Activated CD8-positive, alpha-beta memory T cell treated with anti-CD3 and anti-CD28 coated beads for 24 hours (primary cell): ENCODE measurements at places on chromosomes 2 and 18.
A peak's percentile ranks its signal among the peaks of the same experiment; 100 is the strongest.

DNA sequence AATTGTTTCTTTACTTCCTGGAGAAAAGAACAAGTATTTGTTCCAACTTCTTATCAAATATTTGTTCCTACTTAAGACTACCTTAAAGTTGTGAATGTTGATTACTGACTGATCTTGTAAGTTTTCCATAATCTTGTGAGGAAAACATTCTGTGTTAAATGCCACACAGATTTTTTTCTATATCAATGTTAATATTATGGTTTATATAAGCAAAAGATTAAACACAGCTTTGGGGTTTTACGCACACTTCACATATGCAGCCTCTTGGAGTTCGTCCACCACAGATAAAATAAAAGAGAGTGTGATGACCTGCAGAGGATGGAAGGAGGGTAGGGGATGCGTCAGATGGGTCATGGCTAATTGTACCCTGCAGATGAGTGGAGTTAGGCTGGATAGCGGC, 780.0 kb upstream of the SALL3 start:
- DNase-seq, result no peak

DNA sequence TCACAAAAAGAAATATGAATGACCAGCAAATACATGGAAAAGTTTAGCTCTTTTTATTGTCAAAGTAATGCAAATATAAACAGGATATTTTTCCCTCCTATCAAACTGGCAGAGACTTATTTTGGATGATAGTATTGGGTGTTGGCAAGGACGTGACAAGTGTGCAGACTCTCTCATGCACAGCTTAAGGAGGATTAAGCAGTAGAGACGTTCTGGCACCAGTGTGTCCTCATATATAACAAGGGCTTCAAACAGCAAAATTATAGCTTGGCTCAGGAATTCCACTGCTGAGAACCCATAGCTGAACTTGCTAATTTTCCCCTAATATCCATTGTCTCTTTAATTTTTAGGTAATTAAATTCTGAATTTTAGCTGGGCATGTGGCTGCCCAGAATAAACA, 114.4 kb downstream of the FAM124B start:
- DNase-seq, result no peak

DNA sequence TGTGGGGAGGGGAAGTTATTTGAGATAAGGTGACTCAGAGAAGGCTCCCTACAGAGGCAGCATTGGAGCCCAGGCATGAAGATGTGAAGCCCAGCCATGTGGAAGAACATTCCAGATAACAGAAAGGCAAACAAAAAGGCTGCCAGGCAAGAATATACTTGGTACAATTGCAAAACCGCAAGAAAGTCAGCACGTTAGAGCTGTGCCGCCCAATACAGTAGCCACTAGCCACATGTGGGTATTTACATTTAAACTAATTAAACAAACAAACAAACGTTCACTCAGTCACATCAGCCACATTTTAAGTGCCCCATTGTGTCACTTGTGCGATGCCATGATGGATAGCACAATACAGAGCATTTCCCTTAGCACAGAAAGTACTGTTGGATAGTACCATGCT, 179.6 kb downstream of the SATB2 start:
- no peak for DNase-seq

DNA sequence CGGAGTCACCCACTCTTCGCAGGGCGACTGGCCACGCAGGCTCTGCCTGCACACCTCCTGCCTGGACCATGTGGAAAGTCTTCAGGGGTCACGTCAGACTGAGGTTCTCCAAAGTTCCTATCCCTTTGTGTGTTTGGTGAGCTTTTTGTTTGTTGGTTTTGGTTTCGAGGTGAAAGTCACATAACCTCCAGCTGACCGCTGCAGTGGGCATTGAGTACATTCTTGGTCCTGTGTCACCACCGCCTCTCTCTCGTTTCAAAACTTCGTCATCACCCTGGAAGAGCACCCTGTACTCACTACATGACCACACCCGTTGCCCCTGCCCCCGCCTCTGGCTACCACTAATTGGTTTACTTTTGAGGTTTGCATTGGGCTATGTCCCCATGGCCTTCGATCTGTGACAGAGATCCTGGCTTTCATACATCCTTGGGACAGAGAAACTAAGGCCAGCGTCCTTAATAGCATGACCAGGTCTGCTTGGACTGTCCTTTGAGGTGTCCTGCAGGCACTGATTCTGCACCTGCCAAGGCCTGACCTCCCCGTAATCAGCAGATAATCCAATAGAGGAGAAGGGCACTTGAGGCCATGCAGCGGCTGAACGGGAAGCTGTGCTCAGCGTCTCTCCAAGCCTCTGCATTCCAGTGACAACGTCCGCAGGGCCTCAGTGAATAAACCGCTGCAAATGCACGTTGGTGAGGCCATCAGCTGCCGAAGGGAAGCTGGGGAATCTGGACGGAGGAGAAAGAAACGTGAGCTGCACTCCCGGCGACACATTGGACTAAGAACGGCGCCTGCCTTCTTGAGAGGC, 46.8 kb downstream of the SH3BP4 start:
- DNase-seq, result no peak

GRCh38 chr18:33090461-33090860, 317.6 kb upstream of the KLHL14 start:
- no peak for DNase-seq

GRCh38 chr2:232960862-232961261, 52.2 kb downstream of the NGEF start:
- DNase-seq, result no peak

- DNase-seq, result no peak
These were observed 3.8 kb downstream of the ONECUT2 start for GRCh38 chr18:57438743-57439608.

DNA sequence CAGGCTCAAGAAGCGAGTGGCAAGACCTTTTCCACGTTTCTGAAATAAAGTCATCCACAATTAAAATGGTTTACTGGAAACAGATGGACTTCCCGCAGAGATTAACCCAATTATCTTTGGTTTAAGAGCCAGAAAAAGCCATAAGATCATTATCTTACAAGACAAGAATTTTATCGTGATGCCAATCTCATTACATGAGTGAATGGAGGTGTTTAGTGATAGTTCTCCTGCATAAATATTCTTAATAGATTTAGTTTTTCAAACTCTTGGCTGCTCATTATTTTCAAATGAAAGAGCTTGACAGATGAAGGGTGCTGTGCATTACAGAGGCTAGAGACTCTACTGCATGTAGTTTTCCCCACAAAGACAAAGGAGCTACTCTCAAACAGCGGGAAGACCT, 1028.4 kb upstream of the PIK3C3 start:
- no peak for DNase-seq

DNA sequence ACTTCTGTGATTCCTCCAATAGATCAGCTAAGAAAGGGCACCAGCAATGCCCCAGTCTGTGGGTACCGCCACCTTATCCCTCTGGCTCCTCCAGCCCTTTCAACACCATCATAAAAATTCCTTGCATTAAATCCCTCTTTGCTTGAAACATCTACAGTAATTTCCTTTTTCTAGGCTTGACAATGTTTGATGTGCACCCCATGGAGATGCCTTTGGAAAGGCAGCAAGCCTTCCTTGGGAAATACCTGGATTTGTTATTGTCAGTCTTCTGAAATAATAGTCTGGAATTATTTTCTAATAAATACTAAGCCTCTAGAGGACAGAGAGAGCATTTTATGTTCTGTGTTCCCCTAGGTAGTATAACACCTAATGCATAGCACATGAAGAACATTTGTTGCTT, 46.1 kb downstream of the NCKAP5 start:
- DNase-seq, result no peak

- no peak for DNase-seq
These were observed 32.4 kb upstream of the DSC1 start for GRCh38 chr18:31195063-31195462.

DNA sequence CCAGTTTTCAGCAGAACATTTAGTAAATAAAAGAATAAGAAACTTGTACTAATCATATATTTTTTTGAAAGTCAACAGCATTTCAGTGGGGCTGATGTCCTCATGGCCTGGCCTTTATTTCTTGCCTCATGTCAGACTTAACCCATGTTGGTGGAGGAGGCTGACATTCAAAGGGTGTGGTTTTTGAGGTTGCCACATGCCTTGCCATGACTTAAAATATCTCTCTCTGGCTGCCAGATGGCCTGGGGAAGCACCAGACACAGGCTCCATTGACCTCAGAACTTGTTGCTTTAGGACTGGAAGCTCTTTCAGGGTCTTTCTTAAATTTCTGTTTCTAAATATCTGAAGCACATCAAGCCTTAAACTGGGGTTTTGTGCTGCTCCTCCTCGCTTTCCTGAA, 32.5 kb upstream of the CD28 start:
- DNase-seq, result no peak

DNA sequence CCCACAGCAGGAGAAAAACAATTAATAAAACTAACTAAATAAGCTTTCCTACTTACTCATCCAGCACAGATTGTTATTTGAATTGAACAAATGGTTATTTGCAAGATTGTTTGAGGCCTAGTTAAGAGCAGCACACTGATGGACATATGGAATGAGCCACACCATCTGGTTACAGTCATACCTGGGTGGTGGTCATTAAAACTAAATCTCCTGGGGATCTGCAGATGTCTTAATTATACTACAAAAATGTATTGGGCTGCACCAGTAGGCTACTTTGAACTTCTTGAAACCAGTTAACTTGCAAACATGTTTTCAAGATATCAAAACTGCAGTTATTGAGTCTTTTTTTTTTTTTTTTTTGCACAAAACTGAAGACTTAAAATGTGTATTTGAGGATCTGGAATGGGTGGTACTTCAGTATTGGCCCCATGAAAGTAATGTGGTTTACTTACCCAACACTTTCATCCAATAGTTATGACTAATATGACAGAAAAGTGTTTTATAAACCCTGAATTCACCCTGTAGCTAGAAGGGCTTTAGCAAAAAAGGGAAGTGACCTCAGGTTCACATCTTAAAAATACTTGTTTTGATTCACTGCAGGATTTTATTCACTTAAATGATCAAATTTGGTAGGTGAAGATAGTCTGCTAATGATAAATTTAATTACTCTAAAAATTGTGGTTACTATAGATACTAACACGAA, 10.8 kb downstream of the AGFG1 start:
- DNase-seq, result no peak

DNA sequence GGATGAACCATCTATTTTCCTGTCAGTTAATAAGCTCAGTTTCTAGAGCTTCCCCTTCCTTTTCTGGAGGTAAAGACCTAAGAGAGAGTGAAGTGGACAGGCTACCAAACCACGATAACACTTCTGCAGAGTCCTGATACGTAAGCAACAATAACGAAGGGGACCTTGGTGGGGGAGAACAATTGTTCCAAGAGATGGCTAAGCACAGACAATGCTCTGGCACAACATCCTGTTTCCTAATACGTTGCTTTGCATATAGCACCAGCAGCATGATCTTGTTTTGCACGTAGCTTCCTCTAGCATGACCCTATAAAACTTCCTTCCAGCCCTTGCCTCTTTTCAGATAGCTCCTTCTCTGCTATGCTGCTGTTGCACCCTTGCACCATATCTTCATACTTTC, 247.3 kb downstream of the RAD51AP2 start:
- no peak for DNase-seq

DNA sequence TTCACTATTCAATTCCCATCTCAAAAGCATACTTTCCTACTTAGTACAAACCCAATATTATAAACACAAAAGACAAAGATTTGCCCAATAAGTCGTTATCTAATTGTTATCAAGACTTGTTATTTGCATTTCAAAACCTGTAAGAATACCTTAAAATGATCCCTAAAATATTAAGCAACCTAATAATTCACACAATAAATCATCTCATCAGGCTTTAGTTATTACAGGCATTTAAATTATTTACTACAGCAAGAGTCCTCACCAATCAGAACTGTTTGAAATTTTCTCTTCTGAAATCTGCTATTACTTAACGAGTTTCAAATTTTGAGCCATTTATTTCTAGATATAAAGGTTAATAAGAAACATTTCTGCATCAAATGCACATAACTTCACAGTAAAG, 1.6 kb downstream of the CCDC88A start:
- no peak for DNase-seq

GRCh38 chr2:104889960-104890684, 36.2 kb downstream of the POU3F3 start:
- DNase-seq, result no peak

DNA sequence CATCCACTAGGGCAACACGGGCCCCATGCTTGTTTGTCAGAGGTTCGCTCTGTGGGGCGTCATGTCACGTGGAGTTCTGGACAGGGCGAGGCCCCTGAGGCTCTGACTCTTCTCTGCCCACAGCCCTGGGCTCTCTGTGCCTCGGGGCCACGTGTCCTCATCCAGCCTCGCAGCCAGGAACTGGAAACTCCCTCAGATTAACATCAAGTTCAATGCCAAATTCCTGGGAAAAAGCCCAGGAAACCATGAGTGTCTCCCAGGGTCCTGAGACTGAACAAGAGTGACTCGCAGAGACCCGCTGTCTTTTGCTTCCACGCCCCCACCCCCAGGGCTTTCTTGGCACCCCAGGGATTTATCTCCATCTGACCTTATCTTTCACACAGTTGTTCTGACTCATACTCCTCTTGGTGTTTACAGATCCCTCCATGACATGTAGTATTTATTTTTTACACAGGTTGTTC, 174.0 kb upstream of the PIEZO2 start:
- DNase-seq, result no peak

- no peak for DNase-seq
These were observed 9.2 kb downstream of the UXS1 start for GRCh38 chr2:106184857-106185256.

GRCh38 chr2:105875241-105875640, 130.5 kb downstream of the NCK2 start:
- no peak for DNase-seq

DNA sequence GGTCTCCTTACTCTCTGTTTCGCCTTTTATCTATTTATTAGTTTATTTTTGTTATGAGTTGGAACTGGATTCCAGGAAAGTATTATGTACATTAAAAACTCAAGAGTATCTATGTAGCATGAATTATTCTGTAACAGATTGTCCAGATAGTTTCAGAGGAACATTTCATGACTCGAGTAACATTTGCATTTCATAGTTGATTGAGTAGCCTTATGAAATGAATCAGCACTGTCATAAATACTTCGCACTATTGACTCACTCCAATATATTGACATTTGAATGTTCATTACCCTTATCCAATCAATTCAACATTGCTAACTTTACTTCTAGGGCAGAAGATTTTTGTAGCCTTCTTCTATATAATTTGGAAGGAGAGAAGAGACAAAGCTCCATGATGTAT, 11.3 kb upstream of the VRK2 start:
- no peak for DNase-seq

GRCh38 chr18:48992791-48993555, 42.2 kb upstream of the SMAD7 start:
- no peak for DNase-seq

- peak; percentile 47 for DNase-seq
These were observed 33.3 kb downstream of the CNGA3 start for GRCh38 chr2:98379311-98380202.

GRCh38 chr2:173808718-173809117, 156.5 kb downstream of the SP3 start:
- DNase-seq, result no peak

- DNase-seq, result no peak
These were observed 12.0 kb downstream of the ALPG start for GRCh38 chr2:232418466-232419244.

DNA sequence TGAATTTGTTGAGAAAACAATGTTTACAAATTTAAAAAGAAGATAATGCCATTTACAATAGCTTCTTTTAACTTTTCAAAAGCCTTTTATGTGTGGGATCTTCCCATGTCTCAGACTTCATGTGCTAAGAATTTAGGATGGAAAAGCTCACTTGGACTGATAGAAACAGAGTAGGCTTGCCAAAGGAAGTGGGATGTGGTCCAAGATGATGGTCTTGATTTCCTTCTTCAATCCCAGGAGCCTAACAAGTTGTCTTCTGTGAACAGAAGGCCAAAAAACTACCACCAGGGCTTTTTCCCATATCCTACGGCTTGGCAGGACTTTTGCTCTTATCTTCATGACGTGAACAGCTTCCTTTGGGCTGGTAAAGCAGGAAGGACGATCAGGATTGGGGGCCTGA, 9.5 kb downstream of the CXCR4 start:
- no peak for DNase-seq
